ENCODE measurements at places on chromosomes 16 and 17.
A peak's percentile ranks its signal among the peaks of the same experiment; 100 is the strongest.

DNA sequence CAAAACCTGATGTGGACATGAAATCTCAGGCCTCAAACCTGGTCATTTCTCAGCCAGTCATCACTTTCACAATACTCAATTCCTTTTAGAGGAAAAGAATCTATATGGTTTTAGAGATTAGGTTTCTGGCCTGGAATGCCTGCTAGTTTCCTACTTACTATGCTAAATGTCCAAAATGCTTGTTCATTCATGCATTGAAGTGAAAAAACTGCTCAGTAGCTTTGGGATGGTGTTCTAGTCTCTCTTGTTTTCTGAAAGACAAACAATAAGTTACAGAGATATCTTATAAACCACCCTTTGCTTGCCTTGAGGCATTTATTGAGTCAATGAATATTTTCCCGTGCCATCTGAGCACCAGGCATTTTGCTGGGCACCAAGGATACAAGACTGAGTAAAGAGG, 1146.5 kb upstream of the GOT2 start:
- DNase-seq: no peak

GRCh38 chr17:1495265-1495989, 2.9 kb upstream of the MYO1C start:
- no peak for DNase-seq

- DNase-seq: no peak
Measured at GRCh38 chr16:66575060-66575459, 4.2 kb upstream of the CMTM2 start.

DNA sequence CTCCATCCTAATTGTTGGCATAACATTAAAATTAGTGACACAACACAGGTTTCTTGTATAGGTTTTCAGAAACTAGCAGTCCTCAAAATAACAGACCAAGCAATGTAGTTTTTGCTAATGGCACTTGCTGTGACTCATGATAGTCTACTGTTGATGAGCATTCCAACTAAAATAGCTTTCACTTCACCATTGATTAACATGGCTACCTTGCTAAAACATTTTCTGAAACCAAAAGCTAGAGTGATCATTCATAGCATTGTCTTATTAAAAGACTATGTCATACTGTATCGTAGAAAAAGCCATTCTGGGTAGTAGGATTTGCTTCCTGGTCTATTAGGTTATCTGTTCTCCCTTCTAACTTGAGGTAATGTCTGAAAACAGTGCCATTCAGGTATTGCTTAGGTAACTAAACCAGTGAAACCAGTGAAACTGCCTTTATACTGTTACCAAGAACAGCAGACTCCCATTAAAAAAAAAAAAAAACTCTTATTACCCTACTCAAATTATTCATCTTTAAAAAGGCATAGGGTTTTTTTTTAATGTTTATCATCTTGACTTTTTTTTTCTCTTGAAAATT, 2.5 kb upstream of the CLTC start:
- DNase-seq: no peak

DNA sequence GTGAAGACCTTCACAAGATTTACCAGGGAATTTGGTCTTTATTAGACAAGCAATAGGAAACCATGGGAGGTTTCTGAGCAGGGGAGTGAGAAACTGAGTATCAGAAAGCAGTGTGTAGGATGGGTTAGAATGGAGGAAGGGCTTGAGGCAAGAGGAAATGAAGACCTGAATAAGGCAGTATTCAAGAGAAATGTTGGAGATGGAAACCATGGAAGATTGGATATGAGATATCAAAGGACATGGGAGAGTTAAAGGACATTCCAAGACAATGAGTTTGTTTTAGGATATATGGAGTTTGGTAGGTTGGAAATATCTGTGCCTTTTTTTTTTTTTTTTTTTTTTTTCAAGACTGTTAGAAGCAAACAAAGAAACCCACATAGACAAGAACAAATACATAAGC, 21.3 kb upstream of the FAM20A start:
- DNase-seq: no peak

GRCh38 chr17:50261051-50261915, 13.0 kb upstream of the TMEM92 start:
- DNase-seq: no peak

GRCh38 chr17:883586-883962, 96.0 kb downstream of the NXN start:
- DNase-seq: no peak

DNA sequence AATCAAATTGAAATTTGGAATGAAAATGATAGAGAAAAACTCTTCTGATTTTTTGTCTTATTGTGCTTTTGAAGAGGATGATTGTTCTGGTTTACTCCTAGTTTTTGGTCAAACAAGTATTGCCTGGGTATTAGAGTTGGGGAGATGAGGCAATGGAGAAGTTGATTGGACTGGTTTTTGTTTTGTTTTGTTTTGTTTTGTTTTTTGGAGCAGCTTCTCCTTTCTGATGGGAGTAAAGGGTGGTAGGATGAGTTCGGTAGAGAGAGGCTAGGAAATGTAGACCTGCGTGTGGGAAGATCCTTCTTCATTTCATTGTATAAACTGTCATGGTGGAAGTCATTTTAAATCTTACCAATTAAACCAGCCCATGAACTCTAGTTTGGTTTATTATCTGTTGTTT, 17.7 kb downstream of the ATP6V0A1 start:
- no peak for DNase-seq

- peak; percentile 56 for DNase-seq
Measured at GRCh38 chr17:34998205-34998604, 17.9 kb downstream of the LIG3 start.

DNA sequence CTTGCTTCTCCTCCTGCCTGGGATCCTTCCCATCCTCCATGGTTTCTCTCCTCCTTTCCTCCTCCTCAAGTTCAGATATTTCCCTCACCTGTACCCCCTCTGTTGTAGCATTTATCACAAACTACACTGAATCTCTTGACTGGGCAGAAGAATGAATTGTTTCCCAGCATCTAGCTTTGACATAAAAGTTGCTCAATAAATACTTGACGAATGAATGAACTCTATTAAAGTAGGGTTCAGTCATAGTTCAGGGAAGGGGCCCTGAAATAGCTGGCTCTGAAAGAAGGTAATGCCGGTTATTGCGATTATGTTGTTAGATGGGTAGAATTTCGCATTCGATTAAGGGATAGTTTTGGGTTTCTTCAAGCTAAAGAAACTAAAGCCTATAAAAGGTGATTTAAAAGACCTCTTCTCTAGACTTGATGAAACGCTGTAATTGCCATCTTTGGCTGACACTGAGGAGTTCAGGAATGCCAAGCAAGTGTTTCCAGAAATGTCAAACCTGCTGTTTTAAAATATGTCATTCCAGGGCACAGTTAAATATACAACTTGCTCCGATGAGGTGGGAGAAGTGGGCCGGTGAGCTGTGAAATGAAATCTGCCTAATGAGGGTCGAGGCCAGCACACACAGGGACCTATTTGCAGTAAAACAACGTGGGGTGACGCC, 1.0 kb upstream of the CPD start:
- no peak for DNase-seq

DNA sequence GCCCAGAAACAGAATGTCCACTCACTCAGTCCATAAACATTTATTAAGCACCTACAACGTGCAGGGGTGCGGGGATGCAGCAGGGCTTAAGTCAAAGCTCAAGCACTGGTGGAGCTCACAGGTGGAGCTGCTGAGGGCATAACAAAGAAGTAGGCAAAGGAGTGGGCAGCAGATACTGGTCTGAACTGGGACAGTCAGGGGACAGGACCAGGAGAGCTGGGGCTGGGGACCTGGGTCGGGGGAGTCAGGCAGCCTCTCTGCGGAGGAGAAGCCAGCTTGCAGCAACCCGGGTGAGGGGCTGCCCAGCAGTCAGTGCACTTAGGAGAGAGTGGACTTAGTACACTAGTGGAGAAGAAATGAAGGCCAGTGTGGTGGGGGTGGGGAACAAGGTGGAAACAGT, 10.0 kb upstream of the TNFRSF13B start:
- DNase-seq: no peak

DNA sequence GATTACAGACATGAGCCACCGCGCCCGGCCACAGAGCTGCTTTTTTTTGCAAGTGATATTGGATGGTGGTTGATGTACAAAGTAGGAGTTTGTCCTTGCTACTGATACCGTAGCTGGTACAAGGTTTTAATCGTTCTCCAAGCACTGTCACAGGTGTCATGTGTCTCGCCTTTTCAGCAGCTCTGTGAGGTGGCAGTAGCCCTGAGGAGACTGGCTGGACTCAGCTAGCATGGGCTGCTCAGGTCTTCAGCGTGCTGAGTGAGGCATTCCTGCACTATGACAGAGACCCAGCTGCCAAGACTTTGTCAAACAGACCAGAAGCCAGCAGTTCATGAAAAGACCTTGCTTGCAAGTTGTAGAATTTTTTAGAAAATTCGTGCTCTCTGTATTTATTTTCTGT, 7.2 kb downstream of the WWOX start:
- no peak for DNase-seq

DNA sequence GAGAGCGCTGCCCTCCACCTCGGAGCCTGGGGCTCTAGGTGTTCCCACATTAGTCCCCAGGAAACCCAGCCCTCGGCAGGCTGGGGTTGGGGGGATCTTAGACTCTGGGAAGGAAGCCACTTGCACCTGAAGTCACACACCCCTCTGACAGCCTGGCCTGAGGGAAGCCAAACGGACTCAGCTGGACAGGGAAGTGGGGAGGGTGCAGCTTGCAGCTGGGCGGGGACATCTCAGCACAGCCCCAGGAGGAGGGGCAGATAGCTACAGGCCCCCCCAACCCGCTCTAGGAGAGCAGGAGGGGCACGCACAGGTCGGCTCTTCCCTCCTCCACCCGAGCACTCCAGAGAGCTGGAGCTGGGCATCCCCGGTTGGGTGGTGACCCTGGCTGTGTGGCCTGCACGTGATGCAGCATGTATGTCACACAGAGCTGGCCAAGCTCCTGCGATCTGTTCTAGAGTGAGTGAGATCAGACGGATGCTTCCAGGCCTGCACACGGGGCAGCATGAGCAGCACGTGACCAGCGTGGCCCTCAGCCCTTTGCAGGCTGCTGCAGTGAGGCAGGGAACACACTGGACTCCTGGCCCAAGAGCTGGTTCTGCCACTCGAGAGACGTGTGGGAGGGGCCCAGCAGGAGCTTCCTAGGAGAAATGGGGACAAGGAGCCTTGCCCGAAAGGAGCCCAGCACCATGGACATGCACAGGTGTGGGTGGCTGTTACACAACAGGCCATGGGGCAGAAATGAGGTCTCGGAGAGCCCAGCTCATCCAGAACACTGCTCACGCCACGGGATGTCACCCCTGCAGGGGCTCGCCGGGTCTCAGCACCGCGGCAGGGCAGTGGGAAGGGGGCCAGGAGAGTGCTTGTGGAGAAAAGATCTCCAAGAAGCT, 15.4 kb downstream of the KIFC3 start:
- no peak for DNase-seq

GRCh38 chr16:28058839-28059589, 4.5 kb downstream of the GSG1L start:
- no peak for DNase-seq

- no peak for DNase-seq
Measured at GRCh38 chr16:82405736-82406135, 221.0 kb upstream of the CDH13 start.

DNA sequence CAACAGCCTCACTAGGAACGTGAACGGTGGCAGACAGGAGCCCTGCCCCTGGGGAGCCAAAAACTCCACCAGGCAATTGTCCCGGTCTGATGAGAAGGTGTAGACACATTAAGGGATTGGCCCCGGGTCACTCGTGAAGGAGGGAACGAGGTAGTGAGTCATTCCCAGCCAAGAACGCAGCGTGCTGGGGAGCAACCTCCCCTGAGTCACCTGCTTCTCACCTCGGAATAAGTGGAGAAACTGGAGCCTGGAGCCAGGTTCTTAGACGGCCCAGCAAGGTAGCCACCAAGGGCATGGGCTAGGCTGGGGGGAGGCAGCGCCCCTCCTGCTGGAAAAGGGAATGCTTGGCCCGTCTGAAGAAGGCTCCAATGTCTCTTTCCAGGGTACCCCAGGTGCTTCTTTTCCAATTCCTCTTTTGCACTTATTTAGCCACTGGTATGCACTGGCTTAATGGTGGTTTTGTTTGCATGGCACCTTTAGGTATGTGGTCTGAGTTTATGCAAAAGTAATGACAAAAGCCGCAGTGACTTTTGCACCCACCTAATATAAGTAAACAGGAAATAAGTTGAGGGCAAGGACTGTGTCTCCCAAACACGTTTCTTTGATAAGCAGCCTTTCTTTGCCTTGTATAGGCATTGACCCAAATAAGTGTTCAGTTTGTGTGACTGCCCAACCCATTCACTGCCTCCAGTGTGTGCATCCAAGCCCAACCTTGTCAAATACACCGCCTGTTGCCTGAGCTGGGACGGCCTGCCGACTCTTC, 1.8 kb upstream of the HELZ start:
- DNase-seq: peak; percentile 15

DNA sequence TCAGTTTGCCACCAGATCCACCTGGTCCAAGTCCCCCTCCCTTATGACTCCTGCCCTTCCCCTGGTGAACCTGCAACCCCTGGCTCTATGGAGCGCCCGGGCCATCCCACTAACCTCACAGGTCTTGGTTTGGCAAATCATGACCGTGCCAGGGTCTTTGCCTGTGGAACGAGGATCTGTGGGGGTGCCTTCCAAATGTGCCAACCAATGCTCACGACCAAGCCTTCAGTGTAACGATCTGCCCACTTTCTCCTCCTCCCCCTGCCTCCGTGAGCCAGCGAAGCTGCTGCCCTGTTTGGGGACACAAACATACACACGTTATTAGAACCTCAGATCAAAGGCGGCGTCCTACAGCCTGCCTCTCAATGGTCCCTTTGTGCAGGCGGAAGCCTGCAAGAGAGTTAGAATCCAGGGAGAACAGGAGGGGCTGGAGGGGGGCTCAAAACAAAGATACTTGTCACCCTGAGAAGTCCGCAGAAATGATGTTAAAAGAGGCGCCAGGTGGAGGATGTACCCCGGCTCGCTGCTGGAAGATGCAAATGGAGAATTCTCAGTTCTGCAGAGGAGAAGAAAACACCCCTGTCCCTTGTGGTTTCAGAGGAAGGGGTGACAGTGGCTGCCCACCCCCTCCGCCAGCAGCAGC, 9.0 kb upstream of the NKD1 start:
- no peak for DNase-seq
